ENCODE measurements at places on chromosomes 12 and 14.
A peak's percentile ranks its signal among the peaks of the same experiment; 100 is the strongest.

GRCh38 chr12:124456652-124457152, 110.7 kb downstream of the NCOR2 start:
- peak; percentile 49 for DNase-seq

- DNase-seq: peak; percentile 36
Observed at GRCh38 chr12:132222096-132222807, 78.0 kb downstream of the NOC4L start.

- no peak for DNase-seq
Observed at GRCh38 chr12:32605326-32606095, 73.6 kb upstream of the DNM1L start.

DNA sequence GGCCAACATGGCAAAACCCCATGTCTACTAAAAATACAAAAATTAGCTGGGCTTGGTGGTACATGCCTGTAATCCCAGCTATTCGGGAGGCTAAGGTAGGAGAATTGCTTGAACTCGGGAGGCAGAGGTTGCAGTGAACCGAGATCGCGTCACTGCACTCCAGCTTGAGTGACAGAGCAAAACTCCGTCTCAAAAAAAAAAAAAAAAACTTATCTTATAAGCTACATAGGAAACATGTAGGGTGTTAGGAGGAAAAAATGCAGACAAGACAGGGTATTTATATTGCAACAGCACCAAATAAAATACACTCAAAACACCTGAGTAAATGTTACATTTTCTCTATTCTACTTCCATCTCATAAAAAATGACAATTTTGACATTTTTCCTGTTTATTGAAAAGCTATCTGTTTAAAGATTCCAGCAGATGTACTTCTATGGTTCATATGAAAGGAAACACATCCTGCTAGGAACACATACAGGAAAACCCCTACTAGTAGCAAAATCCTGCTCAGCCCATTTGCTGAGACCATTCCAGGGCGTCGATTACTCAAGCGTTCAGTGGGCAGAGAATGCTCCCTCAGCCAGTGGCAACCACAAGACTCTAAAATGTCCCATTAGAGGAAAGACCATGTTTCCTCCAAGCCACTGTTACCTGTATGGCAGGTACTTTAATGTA, 19.7 kb downstream of the CORO1C start:
- no peak for DNase-seq

- DNase-seq: no peak
Observed at GRCh38 chr12:13980538-13981295, 685 bp downstream of the GRIN2B start.

GRCh38 chr12:13114251-13115052, 11.0 kb upstream of the GSG1 start:
- no peak for DNase-seq

DNA sequence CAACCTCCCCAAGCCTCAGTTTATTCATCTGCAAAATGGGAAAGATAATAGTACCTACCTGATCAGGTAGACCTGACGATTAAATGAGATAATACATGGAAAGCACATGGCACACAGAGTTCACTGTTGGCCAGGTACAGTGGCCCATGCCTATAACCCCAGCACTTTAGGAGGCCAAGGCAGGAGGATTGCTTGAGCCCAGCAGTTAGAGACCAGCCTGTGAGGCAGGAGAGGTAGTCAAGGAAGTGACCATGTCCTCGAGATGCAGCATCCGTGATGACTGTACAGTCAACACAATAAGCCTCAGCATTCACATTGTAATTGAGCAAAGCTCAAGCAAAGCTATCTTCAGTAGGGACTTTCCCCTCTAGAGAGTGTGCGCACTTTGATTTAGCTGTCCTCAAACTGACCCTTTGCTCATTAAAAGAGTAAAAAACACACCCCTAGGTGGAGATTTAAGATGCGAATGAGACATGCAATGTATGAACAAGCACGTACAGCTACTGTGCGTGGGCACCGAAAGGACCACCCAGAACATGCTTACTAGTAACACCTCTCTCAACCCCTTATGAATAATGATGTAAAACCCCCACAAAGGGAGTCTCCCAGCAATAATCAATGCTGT, 9.9 kb downstream of the ISCU start:
- DNase-seq: peak; percentile 23

- DNase-seq: no peak
Observed at GRCh38 chr12:41966001-41966400, 178.7 kb downstream of the GXYLT1 start.

DNA sequence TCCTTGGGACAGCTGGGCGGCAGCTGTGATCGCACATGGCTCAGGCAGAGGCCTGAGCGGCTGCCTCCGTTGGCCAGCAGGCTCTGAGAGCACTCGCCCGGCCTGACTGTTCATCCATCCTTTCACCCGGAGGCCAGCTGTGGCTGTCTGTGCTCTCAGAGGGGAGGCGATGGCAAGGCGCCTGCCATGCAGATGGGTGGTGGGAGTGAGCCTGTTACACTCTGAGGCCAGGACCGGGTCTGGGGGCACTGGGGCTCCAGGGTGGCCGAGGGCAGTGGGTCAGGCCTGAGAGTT, 292.3 kb downstream of the TMEM121 start:
- no peak for DNase-seq

DNA sequence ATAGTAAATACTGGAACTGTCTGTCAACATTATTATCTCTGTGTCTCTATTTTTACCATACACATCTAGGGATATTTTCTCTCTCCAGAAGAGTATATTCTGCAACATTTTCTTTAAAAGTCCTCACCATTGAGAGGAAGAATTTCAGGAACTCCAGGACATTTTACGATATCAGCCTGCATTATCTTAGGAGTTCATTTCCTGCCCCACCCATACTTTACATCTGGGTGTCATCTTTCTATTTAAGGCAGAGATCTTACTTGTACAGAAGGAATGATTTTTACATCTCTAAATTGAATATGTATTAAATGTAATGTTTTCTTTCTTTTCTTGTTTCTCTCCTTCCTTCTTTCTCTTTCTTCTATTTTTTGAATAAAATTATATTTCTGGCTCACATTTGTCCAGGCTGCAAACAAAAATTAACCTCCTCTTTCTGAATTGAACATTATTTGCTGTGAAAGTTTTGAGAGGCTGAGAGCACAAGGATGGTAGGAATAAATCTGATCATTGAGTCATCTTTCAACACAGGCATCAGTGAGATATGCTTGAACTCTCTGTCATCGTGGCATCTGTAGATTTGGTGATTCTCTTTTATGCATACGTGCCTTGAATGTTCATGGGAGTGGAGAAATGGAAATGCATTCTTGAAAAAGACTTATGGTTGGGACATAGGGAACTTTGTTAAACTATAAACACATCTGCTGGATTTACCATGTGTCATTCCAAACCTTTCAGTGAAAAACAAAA, 753.6 kb downstream of the SLC16A7 start:
- no peak for DNase-seq

DNA sequence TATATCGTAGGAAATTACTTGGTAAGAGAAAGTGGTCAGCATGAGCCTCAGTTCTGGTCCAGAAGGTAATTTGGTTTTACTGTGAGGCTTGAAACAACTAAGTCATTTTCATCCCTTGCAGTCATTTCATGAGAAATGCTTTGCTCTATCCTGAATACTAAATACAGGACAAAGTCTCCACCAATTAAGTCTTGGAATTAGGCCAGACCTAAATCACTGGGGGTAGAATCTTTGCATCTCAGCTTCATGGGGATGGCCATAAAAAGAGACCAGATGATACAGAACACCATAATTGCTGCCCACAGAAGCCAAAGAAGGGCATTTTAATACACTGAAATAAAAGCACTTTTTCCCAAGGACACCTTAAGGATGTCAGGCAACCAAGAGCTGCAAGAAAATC, 277.9 kb upstream of the DCN start:
- no peak for DNase-seq

DNA sequence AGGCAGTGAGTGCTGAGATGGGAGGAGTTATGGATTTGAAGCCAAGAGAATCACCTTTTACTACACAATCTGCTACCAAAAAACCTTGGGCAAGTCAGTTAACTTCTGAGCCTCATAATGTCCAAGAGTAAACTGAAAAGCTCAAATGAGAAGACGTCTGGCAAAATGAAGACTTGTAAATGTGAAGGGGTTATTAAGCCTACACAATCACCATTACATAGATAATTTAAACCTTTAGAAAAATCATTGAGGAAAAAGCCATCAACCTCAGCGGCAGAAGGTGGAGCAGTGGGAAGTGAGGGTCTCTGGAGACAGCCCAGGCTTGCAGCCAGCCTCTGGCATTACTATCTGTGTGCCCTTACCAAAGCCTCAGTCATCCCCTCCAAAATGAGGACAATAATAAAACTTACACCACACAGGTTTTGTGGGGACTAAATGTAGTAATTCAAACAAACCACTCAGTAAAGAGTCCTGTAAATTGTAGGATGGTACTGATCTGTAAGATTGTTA, 50.5 kb upstream of the CCDC175 start:
- DNase-seq: no peak

- peak; percentile 36 for DNase-seq
Observed at GRCh38 chr12:51028126-51028812, 2.1 kb upstream of the SLC11A2 start.

GRCh38 chr14:20376071-20376588, 32.7 kb downstream of the PARP2 start:
- DNase-seq: no peak

DNA sequence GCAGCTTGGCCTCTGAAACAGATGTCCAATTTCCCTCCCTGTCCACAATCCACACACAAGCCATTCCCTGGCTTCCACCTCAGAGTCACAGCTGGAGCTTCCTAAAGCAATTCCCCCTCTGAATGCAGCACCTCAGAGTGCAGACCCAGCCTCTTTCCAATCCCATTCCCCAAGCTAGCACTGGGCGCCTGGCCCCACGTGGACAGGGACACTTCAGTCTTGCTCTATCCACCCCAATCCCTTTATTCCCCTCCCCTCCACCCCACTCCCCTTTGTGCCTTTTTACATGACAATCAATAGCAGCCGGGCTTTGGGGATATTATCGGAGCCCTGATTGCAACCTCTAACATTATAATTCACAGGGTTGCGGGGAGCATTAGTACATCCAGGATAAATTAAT, 292.6 kb downstream of the TTC8 start:
- no peak for DNase-seq

GRCh38 chr14:73312687-73313086, 75.4 kb downstream of the PAPLN start:
- DNase-seq: no peak

DNA sequence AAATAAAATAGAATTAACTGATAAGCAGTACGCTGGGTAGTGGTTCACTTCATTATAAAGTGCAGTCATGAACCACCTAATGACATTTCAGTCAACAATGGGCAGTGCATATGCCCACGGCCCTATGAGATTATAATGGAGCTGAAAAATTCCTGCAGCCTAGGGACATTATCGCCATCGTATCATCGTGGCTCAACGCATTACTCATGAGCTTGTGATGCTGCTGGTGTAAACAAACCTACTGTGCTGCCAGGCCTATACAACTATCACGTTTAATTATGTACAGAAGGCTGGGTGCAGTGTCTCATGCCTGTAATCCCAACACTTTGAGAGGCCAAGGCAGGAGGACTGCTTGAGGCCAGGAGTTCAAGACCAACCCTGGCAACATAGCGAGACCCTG, 62.3 kb upstream of the TMEM263 start:
- DNase-seq: no peak

- no peak for DNase-seq
Observed at GRCh38 chr14:21840765-21841164, 167.1 kb upstream of the OR4E1 start.

- DNase-seq: no peak
Observed at GRCh38 chr14:63387711-63388110, 69.0 kb upstream of the GPHB5 start.

DNA sequence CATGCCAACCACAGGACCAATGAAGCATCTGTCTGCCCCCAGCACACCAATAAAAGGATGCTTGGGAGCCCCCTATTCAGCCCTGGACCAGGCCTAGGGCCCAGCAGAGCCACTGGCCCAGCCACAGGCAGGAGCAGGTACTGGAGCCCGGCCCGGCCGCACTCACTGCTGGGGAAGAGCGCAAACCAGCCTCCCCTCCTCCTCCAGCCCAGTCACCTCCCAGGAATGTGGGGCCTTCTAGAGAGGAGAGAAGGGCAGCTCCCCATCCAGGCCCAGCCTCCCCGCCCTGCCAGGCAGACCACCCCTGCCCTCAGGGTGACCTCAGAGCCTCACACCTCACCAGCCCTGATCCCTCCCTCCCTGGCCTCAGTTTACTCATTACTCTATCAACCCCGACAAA, 56.2 kb downstream of the CCNK start:
- no peak for DNase-seq

DNA sequence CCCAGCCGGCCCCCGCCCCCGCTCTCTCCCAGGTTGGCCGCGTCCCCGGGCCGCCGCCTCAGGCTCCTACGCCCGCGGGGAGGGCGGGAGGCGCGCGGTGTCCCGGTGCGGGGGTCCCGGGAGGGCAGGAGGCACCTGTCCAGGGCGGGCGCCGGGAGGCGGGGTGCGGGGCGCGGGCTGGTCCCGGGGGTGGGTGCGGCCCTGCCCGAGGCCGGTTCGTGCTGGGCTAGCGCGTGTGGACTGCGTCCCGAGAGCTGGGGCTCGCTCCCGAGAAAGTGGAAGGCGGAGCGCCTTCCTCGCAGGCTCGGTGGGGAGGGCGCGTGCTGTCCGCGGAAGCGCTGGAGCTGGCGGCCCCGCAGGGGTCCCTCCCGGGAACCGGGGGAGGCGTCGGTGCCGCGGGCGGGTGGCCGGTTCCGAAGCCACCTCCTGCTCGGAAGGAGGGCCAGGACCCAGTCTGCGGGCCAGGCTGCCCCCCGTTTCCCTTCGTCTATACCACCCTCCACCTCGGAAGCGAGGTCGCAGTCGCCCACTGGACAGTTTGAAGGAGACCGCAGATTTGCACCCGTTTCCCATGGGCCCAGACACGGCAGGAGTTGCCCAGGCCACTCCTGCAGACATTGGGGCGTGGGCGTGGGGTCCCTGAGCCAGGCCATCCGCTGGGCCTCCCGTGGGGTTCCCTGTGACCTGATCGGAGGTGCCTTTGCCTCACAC, 636 bp downstream of the ZFYVE21 start:
- no peak for DNase-seq

DNA sequence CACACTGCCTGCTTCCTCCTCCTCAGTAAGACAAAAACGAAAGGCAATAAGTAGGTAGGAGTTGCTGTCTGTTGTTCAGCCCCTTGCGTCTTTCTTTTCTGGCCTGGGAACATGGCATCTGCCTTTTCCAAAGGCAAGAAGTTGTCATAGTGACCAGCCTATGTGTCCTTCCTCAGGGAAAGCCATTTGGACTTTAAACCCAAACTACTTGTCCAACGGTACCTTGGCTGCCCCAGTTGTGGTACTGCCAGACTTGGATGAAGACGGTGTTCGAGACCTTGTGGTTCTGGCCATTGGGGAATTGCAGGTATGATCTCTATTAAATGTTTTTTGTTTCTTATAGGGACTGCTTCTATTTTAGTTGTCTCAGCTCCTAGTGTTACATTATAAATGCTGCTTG, 18.5 kb downstream of the FAM234B start:
- DNase-seq: no peak

- no peak for DNase-seq
Observed at GRCh38 chr14:22520796-22521195, 68.2 kb downstream of the DAD1 start.

- DNase-seq: no peak
Observed at GRCh38 chr12:10717410-10717809, 5.7 kb downstream of the YBX3 start.
